ENCODE measurements at places on chromosomes 4 and X.

DNA sequence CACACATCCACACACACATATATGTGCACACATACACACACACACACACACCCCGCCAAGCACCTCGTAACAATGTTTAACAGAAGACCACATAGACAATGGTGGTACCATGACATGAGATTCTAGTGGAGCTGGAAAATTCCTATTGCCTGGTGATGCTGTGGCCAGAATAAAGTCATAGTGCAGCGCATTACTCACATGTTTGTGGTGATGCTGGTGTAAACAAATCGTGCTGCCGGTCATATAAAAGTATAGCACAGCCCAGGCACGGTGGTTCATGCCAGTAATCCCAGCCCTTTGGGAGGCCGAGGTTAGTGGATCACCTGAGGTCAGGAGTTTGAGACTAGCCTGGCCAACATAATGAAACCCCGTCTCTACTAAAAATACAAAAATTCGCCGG, 275.2 kb downstream of the TRIML1 start:
- DNase-seq: no peak

GRCh38 chrX:73799888-73800287, 236.9 kb downstream of the CHIC1 start:
- no peak for DNase-seq

DNA sequence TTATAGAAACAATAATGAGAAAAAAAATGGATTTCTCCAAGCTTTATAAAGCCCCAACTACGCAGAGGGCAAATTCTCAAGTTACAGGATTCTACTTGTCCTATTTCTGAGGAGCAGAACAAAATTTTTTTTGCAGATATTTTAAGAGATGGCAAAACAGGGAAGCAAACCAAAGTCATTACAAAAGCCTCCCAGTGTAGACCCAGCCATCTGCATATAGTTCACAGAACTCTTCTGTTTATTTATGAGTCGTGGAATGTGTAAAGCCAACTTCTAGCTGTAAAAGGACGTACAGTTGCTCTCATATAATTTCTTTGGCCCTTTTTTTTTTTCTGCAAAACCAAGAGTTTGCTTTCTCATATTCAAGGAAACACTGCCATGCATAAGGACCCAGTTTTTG, 120.4 kb downstream of the PCDH7 start:
- DNase-seq: no peak

GRCh38 chr4:107630185-107630705, 89.8 kb downstream of the PAPSS1 start:
- no peak for DNase-seq

GRCh38 chr4:2914256-2915126, 48.7 kb downstream of the NOP14 start:
- DNase-seq: no peak

- no peak for DNase-seq
Measured at GRCh38 chr4:113434247-113434587, 327.3 kb downstream of the CAMK2D start.

GRCh38 chr4:33071535-33071934, 2351.4 kb downstream of the PCDH7 start:
- no peak for DNase-seq

DNA sequence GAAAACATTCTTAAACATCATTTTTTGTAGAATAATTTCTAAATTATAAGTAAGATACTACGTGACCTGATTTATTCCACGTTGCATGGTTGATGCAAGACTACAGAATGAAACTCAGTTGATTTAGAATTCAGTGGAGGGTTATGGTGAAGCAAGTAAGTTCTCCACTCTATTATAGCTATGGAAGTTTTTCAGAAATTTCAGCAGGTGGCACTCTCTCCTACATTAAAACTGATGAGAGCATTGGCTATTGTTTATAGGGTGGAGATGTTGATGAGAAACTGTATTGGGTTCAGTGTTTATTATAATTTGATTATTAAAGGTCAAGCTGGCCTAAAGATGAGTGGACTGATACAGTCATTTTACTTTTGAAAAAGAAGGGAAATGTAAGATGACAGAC, 88.0 kb downstream of the FNIP2 start:
- no peak for DNase-seq

- no peak for DNase-seq
Measured at GRCh38 chr4:70743731-70744130, 22.0 kb downstream of the RUFY3 start.

GRCh38 chr4:115219315-115219860, 106.0 kb upstream of the NDST4 start:
- no peak for DNase-seq

DNA sequence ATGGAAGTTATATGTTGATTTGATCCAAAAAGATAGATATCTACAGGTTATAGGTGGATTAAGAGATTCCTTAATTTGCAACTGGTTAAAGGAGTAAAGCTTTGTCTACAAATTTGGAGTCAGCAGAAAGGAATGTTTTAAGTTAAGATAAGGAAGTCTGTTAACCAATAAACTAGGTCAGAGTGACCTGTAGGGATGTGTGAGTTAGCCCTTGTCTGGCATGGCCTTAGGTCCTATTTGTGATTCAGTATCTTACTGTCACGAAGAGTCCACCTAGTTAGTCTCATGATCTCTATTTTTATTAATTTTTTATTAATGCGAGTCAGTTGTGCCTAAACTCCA, 230.8 kb downstream of the INPP4B start:
- no peak for DNase-seq

- DNase-seq: no peak
Measured at GRCh38 chrX:150847088-150847487, 51.4 kb downstream of the CD99L2 start.

DNA sequence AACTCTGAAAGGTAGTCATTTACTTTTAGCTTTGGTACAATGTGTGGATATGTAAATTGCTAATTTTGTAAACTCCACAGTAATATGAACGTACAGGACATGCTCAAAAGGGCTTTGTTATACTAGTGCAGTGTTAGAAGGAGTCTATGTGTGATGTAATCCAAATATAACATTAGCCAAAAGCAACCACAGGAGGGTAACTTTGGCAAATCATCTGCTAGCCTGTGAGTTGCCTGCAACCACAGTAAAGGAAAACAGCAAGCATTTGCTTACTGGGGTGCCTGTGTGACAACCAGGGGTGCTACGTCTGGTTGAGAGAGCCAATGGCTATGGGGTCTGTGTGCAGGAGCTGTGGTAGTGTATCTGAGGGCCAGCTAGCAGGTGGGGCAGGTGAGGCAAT, 245.8 kb downstream of the ADAMTS3 start:
- DNase-seq: no peak

- DNase-seq: no peak
Measured at GRCh38 chrX:15343075-15343476, 7.8 kb upstream of the PIGA start.

- DNase-seq: no peak
Measured at GRCh38 chrX:126550816-126551215, 1.8 kb downstream of the DCAF12L1 start.

DNA sequence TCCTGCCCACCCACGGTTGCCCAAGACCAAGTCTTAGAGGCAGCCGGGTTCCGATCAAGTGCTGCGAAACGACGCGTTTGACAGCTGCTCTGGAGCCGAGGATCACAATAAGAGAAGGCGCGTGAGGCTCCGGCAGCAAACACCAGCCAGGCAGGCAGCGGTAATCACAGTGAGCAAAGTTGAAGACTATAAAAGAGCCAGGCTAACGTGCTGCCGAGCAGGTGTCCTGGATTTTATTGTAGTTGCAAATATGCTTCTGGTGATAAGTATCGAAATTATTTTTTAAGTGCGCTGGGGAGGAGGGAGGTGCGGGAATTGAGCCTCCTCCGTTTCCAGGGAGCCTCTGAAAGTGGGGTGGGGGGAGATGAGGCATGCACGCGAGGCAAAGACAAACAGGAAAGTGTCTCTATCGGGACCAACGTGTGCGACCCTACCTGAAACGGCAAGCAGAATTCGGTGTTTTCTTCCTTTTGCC, 590 bp downstream of the GABRA2 start:
- DNase-seq: no peak

GRCh38 chr4:36039026-36039425, 205.3 kb downstream of the ARAP2 start:
- DNase-seq: no peak

- DNase-seq: no peak
Measured at GRCh38 chr4:32624943-32625603, 1904.9 kb downstream of the PCDH7 start.

GRCh38 chrX:84064164-84064563, 123.8 kb downstream of the RPS6KA6 start:
- no peak for DNase-seq

Data from activated effector memory CD4-positive, alpha-beta T cell treated with Interleukin-2 at 50 U/mL for 16 hours (primary cell).